T follicular helper cell (primary cell): ENCODE measurements at places on chromosomes 7 and 10.

DNA sequence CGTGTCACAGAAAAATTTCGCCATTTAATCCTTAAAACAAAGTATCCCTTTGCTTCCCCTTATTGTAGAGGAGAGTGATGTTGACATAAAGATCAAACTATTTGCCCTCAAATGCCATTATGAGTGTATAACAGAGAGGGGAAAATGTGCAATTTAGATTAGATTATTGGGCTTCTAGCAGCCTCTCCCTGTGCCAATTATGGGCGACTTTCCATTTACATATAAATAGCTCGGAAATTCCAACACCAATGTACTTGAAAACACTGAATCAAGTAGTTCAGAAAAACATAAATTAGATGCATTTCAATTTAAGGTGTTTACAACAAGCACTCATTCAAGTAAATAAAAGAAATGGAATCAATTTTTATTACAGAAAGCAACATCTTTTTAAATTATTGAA, 64.6 kb upstream of the LRRN3 start:
- no peak for DNase-seq

GRCh38 chr10:62815381-62816075, 638 bp downstream of the EGR2 start:
- no peak for DNase-seq

- no peak for DNase-seq
These were observed 101.6 kb downstream of the RAPGEF5 start for GRCh38 chr7:22255342-22255741.

DNA sequence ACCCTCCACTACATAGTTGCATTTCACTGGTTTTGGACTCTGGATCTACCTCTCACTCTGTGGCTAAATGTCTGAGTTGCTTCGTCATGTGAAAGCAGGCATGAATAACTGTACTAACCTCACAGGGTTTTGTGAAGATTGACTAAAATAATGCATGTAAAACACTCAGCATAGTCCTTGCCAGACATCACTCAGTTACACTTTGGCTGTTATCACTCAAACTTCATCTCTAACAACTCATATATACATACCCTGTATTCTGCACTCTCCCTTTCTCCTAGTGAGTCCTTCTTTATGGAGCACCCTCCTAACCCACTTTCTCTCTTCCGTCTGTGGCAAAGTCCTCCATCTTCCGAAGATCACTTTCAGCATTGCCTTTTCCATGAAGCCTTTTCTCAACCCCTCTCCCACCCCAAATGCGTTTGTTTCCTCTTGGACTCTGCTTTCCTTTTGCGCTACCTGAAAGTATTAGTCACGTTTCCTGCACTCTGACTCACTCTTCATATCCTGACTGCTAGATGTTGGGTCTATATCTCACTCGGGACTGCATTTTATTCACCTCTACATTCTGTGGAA, 72.6 kb downstream of the OSBPL3 start:
- DNase-seq: no peak

DNA sequence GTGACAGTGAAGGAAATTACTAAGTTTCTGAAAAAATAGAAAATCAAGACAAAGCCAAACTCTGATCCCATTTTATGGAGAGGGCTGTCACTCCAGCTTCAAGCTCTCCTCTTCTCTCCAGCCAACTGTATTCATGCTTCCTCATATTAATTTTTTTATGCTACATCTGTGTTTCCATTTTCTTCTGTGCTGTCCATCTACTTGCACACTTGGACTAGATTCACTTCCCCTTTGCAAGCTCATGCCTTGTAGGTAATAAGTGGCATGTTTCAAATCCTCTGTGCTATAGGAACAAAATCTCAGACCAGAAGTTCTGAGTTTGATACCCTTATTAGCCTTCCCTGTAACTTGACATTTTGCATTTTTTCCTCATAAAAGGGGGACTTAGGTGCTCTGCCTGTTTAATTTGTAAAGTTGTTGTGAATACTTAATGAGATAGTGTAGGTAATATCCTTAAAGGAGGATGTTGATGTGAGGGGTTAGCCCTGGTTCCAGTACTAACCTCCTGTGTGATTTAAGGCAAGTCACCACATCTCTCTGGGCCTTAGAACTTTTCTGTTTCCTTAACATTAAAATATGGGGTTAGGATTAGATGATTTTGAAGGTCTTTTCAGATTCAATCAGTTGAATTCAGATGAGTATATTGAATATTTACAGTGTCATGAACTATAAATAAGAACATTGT, 358.8 kb downstream of the BBS9 start:
- no peak for DNase-seq

DNA sequence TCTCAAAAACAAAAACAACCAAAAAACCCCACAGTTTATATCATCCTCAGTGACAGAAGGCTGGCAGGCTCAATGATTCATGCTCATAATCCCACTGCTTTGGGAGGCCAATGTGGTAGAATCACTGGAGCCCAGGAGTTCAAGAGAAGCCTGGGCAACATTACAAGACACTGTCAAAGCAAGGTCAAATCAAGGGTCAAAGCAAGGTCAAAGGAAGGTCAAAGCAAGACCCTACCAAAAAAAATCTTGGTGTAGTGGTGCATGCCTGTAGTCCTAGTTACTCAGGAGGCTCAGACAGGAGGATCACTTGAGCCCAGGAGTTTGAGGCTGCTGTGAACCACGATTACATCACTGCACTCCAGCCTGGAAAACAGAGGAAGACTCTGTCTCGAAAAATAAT, 14.2 kb upstream of the NPC1L1 start:
- DNase-seq: no peak

DNA sequence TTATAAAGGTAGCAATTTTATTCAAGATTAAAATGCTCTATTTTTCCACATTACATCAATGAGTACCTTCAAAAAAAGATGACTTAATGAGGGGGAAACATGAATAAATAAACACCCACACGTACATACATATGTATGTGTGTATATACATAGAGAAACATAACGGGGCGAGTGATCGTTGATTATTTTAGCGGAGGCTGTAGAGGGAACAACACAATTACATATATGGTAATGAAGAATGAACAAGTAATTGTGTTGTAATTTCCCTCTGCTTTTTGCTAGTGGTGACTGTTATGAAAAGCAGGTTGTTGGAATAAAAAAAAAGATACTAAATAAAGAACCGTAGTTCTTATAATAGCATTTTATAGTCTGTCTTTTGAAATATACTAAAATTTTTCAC, 63.2 kb downstream of the CACNB2 start:
- DNase-seq: no peak

- no peak for DNase-seq
These were observed 13.0 kb downstream of the SLC18A2 start for GRCh38 chr10:117253908-117254307.

DNA sequence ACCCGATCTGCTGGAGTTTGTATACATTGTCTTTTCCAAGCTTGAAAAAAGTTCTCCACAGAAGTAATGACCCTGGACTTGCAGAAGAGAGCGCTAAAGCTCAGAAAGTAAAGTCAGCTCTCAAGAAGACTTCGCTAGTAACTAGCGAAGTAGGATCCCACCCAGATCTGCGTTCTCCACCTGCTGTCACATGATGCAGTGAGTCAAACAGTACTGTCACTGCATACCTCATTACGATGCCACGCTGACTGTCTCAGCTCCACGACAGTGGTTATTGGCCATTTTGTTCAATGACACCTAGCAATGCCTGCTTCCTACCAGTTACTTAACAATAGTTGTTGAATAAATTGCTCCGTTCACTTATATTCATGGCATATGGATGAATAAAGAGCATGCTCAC, 29.7 kb upstream of the SEC61G start:
- no peak for DNase-seq

GRCh38 chr10:35884657-35885071, 242.6 kb upstream of the FZD8 start:
- no peak for DNase-seq

DNA sequence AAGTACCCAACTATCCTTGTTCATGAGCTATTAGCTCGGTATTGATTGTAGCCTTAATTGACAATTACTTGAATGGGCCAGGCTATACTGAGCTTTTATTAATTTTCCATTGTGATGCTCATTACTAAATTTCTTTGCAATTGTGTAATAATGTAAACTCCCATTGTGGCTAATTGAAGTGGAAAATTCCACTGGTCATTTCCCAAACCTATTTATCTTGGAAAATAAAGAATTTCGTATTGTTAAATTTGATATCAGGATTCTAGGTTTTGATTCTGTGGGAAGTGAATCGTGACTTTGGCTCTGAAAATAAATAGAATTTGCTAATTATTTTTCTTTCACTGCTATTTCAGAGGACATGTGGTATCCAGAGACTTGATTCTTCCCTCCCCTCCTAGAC, 111.0 kb downstream of the RTKN2 start:
- no peak for DNase-seq

- DNase-seq: no peak
These were observed 32.6 kb upstream of the ELN start for GRCh38 chr7:73995330-73995729.

DNA sequence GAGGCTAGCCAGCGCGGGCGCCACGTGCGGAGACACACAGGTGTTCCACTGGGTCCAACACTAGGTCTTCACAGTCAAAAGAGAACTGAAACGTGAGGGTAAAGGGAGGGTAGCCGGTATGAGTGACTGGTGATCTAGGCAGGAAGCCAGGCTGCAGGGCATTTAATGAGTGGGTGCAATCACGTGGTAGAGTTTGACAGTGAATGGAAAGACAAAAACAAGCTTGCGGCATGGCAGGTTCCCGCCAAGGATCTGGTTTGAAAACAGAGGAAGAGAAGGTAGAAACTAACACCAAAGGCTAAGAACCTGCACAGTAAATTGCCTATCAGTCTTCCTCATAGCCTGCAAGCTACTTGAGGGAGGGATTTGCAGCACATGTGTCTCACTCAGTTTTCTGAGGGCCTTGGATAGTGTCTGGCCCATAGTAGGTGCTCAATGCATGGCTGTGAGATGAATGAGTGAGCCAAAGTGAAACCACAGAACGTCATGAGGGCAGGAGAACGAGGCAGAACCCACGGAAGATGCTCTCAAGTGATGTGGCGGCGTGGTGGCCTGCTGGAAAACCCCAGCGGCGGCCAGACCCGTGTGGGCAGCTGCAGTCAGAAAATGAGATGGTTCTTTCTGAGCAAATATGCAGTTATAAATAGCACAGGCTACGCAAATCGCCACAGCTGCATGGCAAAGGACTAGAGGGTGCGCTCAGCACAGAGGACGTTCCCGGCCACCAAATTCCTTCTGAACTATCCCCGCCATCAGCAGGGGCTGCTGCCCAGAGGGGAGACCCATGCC, 183.6 kb upstream of the NFE2L3 start:
- no peak for DNase-seq

DNA sequence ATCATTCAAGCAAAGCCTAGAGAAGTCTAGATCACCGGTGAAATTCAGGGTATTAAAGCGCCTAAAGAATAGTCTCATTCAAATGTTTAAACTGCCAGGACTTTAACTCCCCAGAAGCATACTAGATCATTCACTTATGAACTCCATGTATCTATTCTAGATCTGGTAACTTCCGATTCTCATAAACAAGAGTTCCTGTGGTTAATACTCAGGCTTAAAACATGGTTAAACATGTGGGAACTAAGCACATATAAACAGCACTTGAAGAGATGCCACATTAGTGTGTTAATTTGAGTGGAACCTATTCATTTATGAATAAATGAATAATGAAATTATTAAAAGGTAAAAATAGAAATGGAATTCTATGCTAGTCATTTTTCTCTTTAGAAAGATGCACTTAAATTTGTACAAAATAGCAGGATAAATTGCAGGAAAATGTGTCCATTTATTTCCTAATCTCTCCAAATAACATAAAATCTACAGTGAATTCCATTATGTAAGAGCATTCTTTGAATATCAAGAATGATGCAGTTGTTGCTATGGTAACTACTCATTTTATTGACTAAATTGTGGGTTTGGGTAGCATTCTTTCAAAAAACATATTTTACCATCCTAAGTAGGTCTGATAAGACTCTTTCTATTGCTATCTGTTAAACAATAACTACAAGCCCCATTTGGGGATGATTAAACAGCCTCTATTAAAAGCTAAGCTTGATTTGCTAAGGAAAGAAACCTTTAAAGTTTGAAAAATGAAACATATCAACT, 147.6 kb upstream of the TMEM168 start:
- DNase-seq: no peak

DNA sequence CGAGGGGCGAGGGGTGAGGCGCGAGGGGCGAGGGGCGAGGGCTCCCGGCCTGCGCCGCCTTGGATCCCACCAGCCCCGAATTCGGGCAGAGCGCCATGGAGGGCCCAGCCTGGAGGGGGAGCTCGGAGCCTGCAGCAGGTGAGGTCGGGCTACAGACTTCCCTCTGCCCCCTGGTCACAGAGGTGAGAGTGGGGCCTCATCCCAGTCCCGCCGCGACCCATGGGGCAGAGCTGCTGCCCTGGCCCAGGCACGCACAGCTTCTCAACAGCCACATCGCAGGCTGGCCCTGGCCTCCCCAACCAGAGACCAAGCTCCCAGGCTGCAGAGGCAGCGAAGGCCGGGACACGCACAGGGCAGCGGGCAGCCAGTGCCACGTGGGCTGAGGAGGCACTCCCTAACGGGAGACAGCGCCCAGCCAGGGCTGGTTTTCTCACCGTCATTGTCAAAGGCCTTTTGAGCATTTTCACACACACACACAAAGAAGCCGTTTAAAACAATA, 191.8 kb downstream of the PTPRN2 start:
- no peak for DNase-seq

DNA sequence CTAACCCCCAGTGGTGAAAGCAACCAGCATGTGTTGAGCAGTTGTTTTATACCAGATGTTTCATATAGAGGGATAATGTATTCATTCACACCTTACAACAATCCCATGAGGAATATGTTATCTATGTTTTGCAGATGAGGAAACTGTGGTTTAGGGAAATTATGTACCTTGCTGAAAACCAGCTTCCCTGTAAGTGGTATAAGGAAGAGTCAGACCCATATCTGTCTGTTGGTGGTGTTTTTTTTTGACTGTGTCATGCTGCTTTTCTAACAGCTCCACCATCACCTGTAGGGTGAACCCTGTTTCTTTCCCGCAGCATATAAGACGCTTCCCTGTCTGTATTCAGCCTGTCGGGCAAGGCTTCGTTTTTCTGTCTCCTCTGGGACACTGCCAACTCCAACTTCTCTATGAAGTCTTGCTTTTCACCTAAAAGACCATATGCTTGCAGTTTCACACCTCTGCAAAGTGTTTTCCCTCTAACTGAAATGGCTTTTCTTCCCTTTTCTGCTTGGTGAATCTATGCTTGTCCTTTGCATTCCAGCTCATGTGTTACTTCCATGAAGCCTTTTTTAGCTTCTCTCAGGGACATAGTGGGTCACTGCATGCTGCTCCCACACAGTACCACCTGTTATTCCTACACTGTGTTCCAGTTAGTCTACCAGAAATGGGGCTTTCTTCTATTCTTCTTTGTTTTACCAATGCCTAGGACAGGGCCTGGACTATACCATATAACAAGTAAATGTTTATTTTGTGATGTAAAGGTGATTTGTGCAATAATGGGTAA, 92.8 kb downstream of the ST7 start:
- no peak for DNase-seq

DNA sequence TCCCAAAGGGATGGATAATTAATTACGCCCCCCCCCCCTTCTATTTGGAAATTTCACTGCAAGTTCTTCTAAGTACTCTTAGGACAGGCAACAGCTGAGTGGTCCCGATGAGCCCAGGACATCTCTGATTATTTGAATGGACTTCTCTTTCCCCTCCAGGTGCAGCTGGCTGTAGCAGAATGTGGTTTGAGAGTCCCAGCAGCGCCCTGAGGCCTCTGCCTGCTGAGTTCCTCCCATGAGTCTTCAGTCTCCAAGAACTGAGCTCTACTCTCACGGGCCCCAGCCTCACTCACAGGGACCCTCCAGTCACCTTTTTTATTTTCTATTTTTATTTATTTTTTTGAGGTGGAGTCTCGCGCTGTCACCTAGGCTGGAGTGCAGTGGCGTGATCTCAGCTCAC, 63.6 kb upstream of the SFMBT2 start:
- DNase-seq: no peak

- no peak for DNase-seq
These were observed 53.5 kb upstream of the TNS3 start for GRCh38 chr7:47635091-47636080.
